ENCODE measurements at places on chromosomes 11 and 22.

GRCh38 chr11:90558328-90558865 lies 335.5 kb upstream of the CHORDC1 start:
- no peak overlapping the region for H3K27ac ChIP-seq
- H3K4me1 ChIP-seq = no peaks in the 10 kb centered on the region
- H3K4me3 ChIP-seq = no peak overlapping the region
- peaks cover 2% of the 10 kb centered on the region for H3K36me3 ChIP-seq

- no peak for DNase-seq
- H3K27ac ChIP-seq = no peak overlapping the region
- peaks cover 3% of the 10 kb centered on the region for H3K27me3 ChIP-seq
- H3K4me3 ChIP-seq = no peak overlapping the region
- H3K36me3 ChIP-seq = no peaks in the 10 kb centered on the region
- H3K4me1 ChIP-seq = no peaks in the 10 kb centered on the region
Observed at GRCh38 chr11:36108881-36109589, 165.2 kb downstream of the LDLRAD3 start.

- no peak for DNase-seq
- no peaks in the 10 kb centered on the region for H3K36me3 ChIP-seq
Observed at GRCh38 chr22:30198921-30199320, 47.6 kb downstream of the LIF start.

DNA sequence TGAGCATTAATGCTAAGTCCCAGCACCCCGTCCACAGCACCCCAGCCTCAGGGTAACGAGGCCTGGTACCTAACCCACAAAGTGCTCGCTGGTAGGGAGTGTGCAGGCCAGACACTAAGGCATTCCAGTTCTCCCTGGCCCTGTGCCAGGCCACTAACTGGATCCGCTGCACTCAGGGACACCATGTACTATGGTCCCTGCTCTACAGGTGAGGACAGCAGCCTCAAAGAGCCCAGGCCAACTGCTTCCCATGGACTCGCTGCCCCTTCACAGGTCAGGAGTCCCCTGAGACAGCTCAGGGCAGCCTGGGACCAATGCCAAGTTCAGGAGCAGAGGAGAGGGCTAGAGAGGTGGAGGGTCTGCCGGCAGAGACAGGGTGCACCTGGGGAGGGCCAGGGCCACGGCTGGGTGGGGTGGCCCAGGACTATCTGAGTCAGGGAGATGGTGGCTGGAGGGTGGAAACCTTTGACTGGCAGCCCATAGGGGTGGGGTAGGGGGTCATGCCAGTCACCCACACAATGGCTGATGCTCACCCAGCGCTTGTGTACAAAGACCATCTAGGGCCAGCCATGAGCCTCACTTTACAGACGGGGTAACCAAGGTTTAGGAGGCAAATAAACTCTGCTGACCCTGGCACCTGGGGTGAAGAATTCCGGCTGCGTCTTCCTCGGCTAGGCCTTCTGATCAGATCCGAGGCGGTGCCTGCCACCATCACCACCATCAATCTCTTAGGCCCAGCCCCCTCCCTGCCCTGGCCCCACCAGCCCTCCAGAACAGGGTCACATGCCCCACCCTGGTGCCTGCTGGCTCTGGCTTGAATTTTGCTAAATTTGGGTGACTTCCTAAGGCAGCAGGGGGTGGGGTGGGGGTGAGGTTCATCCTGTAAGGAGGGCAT lies 5.6 kb downstream of the OSBPL5 start:
- H3K36me3 ChIP-seq = no peaks in the 10 kb centered on the region
- H3K4me1 ChIP-seq = peaks cover 11% of the 10 kb centered on the region
- no peak overlapping the region for H3K4me3 ChIP-seq
- no peak for DNase-seq
- H3K27ac ChIP-seq = no peak overlapping the region
- H3K27me3 ChIP-seq = peaks cover 26% of the 10 kb centered on the region

GRCh38 chr22:41827671-41828070 lies 5.2 kb upstream of the SREBF2 start:
- no peaks in the 10 kb centered on the region for H3K27me3 ChIP-seq
- H3K27ac ChIP-seq = peak overlapping the region; percentile 35
- peaks cover 55% of the 10 kb centered on the region for H3K4me1 ChIP-seq

DNA sequence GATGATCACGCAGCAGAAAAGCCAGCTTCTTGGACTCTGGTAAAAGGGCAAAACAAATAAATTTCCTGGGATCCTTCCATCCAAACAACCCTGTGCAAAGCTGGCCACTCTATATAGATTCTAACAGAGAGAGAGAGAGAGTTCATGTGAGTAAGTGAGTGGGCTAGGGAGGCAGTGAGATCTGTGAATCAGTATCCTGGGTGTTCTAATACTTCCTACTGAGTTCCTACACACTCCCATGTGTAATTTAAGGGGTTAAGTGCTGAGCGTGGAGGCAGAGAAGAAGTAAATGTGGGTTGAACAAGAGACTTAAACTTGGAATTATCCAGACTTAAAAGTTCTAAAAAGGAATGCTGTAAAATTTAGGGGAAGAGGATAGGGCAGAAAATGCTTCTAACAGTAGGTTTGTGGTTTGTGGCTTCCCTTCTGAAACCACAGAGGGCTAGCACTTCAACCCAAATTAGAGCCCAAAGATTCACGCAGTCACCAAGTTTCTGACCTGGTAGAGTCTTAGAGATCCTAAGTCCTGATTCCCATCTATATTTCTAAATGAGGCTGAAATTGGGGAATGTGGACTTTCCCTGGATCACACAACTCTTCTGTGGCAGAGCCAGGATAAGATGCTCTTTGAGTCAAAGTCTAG lies 413.9 kb downstream of the TENM4 start:
- H3K36me3 ChIP-seq = no peaks in the 10 kb centered on the region
- no peak for DNase-seq
- peaks cover 5% of the 10 kb centered on the region for H3K4me1 ChIP-seq
- H3K27ac ChIP-seq = no peak overlapping the region
- peaks cover 49% of the 10 kb centered on the region for H3K27me3 ChIP-seq
